ENCODE measurements at places on chromosomes 2 and 18.

GRCh38 chr2:218501665-218502064, 66.5 kb downstream of the USP37 start:
- DNase-seq: peak; percentile 52

DNA sequence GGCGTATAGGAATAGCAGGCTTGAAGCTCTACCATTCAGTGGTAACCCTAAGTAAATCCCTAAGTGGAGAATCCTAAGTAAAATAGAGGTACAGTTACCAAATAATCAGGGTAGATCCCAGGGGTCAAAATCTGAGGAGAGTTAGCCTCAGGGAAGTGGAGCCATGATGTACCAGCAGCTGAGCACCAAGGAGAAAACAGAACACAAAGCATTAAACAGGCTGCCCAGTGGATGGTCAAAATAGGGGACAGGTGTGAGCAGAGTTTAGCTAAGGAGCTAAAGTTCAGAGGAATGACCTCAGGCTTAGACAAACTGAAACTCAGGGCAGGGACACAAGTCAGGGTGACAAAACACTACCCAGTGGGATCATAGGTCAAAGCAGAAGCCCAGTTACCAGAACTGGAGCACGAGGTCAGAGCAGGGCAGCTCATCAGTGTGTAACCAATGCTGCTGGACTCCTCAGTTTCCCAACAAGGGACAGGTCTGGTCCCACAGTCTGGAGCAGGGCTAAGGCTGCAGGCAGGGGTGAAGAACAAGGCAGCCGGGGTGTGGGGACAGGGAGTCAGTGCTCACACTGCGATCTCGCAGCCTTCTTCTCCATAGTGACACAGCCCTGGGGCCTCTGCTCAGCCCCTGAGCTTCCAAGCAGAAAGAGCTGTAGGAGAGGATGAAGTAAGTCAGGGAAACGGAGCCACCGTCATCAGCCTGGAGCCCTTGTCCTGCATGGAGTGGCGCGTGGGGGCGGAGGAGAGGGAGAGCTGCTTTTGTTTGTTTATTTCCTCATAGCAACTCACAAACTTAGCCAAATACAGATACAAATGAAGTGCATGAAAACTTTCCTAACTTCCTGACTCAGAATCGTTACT, 264.0 kb downstream of the MREG start:
- DNase-seq: no peak

DNA sequence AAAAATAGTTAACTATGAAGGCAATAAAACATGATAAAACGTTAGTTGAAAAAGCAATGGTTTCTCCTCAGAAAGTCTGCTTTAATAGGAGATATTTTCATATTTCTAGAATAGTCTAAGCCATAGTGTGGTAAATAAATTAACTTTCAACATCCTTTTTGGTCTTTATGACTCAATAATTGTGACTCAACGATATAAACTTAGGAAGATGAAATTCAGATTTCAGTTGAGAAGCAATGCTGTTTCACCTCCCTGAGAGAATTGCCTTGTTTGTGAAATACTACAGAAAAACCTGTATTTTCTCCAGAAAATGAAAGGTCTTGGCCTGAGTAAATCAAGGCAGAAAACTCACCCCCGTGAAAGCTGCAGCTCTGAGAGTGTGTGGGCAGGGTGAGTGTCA, 166.9 kb downstream of the ETAA1 start:
- DNase-seq: no peak

- DNase-seq: no peak
Measured at GRCh38 chr2:229856413-229856812, 65.4 kb downstream of the TRIP12 start.

DNA sequence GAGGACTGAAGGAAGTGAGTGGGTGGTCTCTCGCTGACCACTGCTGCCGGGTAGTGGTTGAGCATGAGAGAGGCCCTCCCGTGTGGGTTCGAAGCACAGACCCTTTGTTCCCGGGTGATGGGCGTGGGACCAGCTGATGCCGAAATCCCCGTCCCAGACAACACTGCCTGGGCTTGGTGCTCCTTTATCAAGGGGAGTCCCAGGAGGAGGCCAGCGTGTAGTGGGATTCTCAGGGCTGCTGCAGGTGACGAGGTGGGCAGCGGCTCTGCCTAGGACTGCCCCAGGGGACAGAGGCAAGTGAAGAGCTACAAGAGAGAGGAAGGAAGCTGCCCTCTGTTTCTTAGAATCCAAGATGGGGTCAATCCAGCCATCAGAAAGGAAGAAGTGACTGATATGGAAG, 251.3 kb upstream of the PXDN start:
- no peak for DNase-seq

- DNase-seq: peak; percentile 81
Measured at GRCh38 chr2:19574778-19575260, 216.4 kb upstream of the OSR1 start.

DNA sequence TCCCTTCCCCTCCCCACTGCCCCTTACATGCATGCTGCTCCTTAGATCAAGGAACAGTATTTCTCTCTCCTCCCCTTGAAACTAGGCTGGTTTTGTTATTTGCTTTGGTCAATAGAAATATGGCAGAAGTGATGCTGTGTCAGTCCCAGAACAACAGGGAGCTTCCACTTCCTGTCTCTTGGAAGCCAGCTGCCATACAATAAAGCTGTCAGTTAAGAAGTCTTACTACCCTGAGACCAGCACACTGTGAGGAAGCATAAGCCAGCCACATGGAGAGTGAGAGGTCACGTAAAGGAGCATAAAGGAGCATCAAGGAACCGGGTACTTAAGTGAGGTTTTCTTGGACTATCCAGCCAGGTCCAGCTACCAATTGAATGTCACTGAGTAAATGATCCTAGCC, 126.6 kb downstream of the NOL4 start:
- DNase-seq: no peak

DNA sequence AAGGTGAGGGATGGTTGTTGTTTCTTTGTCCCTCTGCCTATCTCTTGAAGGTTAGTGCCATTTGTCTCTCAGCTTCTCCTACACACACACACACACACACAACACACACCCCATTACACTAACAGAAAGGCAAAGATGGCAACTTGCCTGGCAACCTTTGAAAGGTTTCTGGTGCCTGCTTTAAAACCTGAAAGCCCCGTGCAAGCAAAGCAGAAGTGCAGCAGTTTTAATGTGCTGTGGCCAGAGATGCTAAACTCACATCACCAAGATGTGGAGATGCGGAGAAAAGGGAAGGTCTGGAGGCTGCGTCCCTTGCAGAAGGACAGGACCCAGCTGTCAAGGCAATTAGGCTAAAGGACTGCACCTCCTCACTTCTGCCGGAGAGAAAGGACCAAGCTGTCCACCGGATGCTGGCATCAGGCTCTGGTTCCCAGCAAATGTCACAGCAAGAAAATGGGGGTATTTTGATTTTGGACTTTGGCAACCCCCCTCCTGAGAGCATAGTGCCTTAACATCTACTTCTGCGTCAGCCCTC, 196.4 kb downstream of the ARL4C start:
- DNase-seq: no peak

DNA sequence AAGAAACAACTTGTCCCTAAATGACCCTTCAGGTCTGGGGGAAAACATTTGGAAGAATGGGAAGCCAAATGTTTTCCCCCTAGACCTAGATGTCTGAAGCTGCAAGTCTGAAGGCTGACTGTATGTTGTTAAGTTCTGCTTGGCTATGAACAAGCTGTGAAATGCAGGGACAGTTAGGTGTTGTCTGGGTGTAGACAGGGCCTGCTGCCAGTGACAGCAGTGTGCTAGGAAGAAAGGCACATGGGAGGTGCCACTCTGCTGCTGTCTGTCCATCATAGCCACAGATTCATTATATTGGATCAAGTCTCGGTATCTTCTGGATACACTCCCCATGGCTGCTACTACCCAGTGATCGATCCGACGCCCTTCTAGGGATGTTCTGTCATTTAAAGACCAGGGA, 265.9 kb upstream of the PXDN start:
- no peak for DNase-seq

GRCh38 chr18:10010611-10011015, 96.8 kb downstream of the VAPA start:
- peak; percentile 84 for DNase-seq

DNA sequence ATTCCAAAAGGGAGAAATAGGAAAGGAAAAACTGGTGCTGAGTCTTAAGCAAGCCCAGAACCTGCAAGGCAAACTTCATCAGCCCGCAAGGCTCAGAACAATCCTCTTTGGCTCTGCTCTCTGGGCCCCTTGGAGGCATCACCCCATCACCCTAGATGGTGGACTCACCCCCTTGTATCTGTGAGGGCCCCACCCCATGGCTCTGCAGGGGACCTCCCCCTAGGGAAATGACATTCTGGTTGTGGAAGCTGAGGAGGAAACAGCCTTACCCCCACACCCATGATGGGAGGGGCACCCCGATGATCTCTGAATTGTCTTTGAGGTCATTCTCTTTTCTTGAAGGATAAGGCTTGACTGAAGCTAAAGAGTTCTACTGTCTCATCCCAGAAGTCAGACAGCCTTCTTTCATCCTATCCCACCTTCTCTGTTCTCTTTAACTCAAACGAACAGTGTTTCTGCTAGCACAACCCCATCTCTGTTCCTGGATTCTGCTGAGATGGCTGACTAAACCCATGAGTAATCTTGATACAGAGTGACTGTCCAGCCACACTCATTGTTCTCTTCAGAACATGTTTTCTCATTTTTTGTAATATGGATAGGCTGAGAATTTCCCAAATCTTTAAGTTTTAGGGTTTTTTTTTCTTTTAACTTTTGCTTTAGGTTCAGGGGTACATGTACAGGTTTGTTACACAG, 492.1 kb upstream of the MYT1L start:
- no peak for DNase-seq

GRCh38 chr18:32612651-32613050, 142.0 kb upstream of the GAREM1 start:
- no peak for DNase-seq

DNA sequence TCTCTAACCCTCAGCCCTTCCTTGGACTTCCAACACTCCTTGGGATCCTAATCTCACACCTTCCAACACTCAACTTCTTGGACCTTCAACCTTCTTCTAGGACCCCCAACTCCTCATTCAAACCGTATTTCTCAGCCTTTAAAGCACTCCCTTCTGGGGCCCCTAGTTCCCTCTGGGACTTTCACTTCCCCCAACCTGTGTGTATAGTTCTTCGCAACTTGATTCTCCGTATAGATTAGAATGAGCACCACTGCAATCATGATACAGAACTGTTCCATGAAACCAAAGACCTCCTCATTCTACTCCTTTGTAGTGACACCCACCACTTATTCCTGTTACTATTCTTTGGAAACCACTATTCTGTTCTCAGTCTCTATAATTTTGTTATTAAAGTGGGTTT, 62.0 kb upstream of the NFU1 start:
- no peak for DNase-seq

DNA sequence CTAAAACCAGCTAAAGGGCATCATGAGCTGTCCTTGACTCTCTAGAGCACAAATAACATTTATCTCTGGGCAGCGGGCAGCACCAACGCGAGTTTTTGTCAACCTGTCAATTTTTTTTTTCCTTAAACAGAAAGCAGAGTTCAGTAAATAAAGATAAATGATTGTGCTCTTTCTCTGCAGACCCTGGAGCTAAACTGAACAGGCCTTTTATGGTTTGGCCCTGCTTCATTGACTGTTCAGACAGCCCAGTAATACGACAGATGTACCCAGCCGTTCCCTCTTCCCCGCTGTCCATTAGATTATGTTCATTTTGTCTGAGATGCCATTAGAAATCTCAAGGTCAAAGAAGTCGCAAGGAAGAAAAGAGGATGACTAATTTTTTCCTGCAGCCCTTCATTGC, 280.5 kb upstream of the PIK3C3 start:
- no peak for DNase-seq

DNA sequence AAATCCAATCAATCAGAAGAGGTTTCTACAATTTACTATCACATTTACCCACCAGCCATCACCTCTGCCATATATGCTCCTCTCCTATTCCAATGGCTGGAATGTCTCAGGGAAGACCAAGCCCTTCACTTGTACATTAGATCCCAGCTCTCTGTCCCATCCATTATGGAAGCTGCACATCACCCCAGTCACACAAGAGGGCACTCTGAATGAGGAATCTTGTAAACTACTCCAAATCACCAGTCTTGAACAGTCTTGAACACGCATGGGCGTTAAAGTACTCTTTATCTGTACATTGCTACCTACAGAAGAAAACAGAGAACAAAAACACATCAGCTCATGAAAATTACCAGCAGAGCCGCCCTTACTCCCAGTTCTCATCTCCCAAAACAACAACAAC, 38.7 kb downstream of the ZC3H8 start:
- no peak for DNase-seq

DNA sequence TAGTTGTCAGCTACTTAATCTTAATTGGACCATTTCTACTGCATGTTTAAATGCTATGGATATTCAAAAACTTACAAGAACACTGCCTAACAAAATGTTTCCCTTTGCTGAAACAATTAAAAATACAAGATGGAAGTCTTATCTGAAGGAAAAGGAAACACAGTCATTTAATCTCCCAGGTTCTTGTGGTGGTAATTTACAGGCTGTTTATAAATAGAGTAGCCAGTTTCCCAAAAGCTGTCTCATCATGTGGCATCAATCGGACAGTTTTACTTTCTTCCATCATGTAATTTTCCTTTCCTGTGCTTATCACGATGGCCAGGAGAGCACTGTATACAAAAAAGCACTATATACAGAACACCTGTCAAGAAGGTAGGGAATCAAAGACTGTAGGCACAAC, 368.1 kb downstream of the ZEB2 start:
- no peak for DNase-seq

- no peak for DNase-seq
Measured at GRCh38 chr2:29246383-29247300, 131.4 kb downstream of the CLIP4 start.

DNA sequence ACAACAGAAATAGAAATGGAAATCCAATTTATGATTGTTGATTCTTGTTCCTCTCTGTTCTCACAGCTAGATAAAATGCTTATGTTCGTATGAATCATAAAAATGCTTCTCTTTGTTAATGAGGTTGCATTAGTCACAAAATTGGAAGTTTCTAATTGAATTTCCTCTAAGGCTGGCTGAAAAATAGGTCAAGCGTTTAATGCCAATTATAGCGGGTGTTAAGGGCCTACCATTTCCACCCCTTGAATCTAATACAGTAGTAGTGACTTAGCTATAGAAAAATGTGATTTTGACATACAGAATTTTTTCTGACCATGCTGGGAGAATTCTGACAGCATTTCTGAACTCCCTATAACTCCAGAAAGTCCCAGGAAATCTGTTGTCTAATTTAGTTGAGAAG, 107.1 kb downstream of the TTN start:
- no peak for DNase-seq

- peak; percentile 93 for DNase-seq
Measured at GRCh38 chr2:219642465-219643083, 15.1 kb downstream of the SLC4A3 start.

- DNase-seq: no peak
Measured at GRCh38 chr2:229176136-229176535, 95.0 kb downstream of the PID1 start.

DNA sequence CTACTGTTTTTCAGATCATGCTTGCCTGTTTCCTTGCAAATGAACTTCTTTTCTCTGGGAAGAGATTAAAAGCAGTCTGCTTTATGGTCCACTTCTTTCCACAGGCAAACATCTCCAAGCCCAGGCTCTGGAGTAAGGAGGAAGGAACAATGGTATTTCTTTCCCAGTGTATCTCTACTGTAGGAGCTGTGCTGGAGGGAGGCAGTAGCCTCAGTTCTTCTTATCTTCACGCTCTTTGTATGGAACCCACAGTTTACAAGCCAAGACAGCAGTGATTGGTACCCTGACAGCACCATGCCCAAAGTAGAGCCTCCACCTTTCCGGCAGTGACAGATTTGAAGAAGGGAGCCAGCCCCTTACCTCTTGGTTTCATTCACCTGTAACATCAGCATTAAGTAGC, 35.2 kb downstream of the SPOPL start:
- DNase-seq: no peak

GRCh38 chr2:25078170-25079049, 36.5 kb downstream of the EFR3B start:
- peak; percentile 89 for DNase-seq

GRCh38 chr2:168948621-168949212, 47.6 kb downstream of the G6PC2 start:
- no peak for DNase-seq
